ENCODE measurements at places on chromosomes 3 and 15. TPM values are rescaled to one million over a fixed set of nuclear protein-coding genes. Genes with fewer than 3 reads are reported as not detected.

SI gene
- not detected for total RNA-seq

NKTR gene
- total RNA-seq, result 218 TPM

DNA sequence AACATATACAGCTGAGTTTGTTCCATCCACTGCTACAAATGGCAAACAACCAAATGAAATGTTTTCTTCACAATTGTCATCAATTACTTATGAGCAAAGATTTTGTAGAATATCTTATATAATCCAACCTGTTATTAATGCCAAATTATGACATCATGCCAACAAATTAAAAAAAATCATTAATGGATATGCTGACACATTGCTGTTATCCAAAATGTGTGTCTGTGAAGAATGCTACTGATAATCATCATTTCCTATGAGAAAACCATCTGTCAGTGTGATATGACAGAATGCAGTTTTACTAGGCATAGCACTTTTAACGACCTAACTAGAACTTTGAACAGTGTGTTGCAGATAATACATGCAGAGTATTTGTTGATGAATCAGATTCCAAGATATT is 556.5 kb upstream of the KCNMB2 start:
- no peaks in the 10 kb centered on the region for H3K4me1 ChIP-seq
- no peaks in the 10 kb centered on the region for H3K36me3 ChIP-seq
- H3K27me3 ChIP-seq, result no peaks in the 10 kb centered on the region

- peaks cover 43% of the 10 kb centered on the region for H3K4me1 ChIP-seq
- H3K4me3 ChIP-seq, result peak overlapping the region; percentile 95
- DNase-seq, result peak; percentile 65
- H3K27ac ChIP-seq, result peak overlapping the region; percentile 98
Observed at GRCh38 chr15:60396958-60397771, 621 bp downstream of the ANXA2 start.

DNA sequence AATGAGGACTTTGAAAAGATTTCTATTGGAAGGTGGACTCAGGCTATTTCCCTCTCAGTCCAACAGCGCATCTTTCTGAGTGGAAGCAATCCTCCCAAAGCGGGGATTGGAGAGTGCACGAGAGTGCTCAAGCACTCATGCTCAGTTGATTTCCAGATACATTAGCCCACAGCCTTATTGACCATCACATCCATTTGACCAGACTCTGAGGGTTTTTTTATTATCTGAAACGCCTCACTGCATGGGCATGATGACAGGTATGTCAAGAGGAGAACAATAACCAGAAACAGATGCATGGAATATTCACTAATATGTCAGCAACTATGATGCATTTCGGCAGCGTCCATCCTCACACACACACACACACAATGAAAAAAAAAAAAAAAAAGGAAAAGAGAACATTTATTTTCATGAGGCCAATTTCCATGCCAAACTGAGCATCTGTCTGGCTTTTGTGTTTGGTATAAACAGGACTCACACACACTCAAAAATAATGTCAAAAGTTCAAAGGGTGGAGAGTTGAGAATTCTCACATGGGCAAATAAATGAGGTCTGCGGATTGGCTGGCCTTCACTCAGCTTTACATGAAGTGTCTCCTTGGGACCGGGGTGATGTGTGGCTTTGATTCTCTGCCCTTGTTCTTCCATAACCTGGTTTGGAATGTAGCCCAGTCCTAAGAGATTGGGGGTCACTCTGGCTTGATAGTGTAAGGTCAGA is 371.6 kb downstream of the MCTP2 start:
- no peak for DNase-seq
- no peaks in the 10 kb centered on the region for H3K36me3 ChIP-seq
- no peaks in the 10 kb centered on the region for H3K4me1 ChIP-seq
- no peaks in the 10 kb centered on the region for H3K27me3 ChIP-seq
- no peak overlapping the region for H3K4me3 ChIP-seq

GRCh38 chr3:58021962-58022361 is 13.7 kb downstream of the FLNB start:
- H3K4me1 ChIP-seq, result peaks cover 88% of the 10 kb centered on the region
- H3K27ac ChIP-seq, result peak overlapping the region; percentile 93
- H3K36me3 ChIP-seq, result no peaks in the 10 kb centered on the region
- H3K4me3 ChIP-seq, result no peak overlapping the region
- no peaks in the 10 kb centered on the region for H3K27me3 ChIP-seq

DNA sequence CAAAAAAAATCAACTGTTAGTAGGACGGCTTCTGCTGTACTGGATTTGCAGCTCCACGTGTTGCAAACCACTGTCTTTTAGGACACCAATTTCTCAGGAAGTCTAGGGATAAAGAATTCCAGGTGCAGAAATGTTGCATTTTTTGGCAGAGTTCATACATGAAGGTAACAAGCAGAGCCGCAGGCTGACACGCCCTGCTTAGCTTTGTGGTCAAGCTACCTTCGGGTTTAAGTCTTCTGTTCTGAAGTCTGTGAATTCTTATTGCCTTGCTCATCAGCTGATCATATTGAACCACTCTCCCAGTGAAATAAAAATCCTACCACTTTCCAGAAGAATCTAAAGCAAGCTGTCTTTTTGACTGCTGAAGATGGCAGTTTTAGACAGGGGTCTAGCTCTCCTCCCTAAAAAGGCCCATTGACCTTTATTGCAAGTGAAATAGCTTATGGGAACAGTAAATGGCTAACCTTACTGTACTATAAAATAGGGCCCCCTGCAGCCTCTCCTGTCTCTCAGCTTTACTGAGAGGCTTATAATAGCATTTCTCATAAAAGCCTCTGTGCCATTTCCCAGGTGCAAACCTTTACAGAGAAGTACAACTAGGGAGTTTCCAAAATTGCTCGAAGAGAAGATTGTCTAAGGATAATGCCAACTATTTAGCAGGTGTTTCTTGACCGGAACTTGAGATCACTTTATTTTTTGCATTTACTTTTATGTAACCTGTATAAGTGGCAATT is 262.2 kb upstream of the IL12A start:
- H3K36me3 ChIP-seq, result no peaks in the 10 kb centered on the region
- no peak overlapping the region for H3K4me3 ChIP-seq
- no peak overlapping the region for H3K27ac ChIP-seq
- no peak for DNase-seq
- H3K4me1 ChIP-seq, result no peaks in the 10 kb centered on the region

- H3K27ac ChIP-seq, result no peak overlapping the region
- H3K36me3 ChIP-seq, result no peaks in the 10 kb centered on the region
- H3K4me3 ChIP-seq, result no peak overlapping the region
- H3K4me1 ChIP-seq, result no peaks in the 10 kb centered on the region
- DNase-seq, result no peak
Observed at GRCh38 chr3:51295625-51296024, 89.5 kb upstream of the MANF start.

DNA sequence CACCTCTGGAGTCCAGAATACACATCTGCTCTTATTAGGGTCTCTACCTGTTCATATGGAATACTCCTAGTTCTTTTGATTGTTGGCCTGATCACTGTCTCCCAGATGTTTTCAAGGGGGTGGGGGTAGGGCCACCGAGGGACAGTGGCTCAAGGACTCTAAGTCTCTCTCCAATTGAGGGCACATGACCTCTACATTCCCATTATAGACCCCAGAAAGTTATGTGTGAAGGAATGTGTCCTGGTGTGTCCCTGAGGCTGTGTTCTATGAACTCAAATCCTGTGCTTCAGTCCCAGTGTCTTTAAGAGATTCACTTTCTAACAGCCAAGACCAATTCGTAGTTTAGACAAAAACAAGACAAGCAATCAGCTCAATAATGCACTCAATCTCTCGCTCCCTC is 357.4 kb downstream of the ERC2 start:
- H3K4me1 ChIP-seq, result no peaks in the 10 kb centered on the region
- no peak overlapping the region for H3K27ac ChIP-seq
- no peak for DNase-seq
- no peaks in the 10 kb centered on the region for H3K27me3 ChIP-seq
- H3K36me3 ChIP-seq, result no peaks in the 10 kb centered on the region
- H3K4me3 ChIP-seq, result no peak overlapping the region

GRCh38 chr3:23435318-23435717 is 232.2 kb downstream of the UBE2E2 start:
- no peaks in the 10 kb centered on the region for H3K27me3 ChIP-seq
- H3K4me1 ChIP-seq, result no peaks in the 10 kb centered on the region
- H3K36me3 ChIP-seq, result no peaks in the 10 kb centered on the region
- no peak overlapping the region for H3K4me3 ChIP-seq
